MM.1S (cell line): ENCODE measurements at places on chromosomes 7 and 10.

DNA sequence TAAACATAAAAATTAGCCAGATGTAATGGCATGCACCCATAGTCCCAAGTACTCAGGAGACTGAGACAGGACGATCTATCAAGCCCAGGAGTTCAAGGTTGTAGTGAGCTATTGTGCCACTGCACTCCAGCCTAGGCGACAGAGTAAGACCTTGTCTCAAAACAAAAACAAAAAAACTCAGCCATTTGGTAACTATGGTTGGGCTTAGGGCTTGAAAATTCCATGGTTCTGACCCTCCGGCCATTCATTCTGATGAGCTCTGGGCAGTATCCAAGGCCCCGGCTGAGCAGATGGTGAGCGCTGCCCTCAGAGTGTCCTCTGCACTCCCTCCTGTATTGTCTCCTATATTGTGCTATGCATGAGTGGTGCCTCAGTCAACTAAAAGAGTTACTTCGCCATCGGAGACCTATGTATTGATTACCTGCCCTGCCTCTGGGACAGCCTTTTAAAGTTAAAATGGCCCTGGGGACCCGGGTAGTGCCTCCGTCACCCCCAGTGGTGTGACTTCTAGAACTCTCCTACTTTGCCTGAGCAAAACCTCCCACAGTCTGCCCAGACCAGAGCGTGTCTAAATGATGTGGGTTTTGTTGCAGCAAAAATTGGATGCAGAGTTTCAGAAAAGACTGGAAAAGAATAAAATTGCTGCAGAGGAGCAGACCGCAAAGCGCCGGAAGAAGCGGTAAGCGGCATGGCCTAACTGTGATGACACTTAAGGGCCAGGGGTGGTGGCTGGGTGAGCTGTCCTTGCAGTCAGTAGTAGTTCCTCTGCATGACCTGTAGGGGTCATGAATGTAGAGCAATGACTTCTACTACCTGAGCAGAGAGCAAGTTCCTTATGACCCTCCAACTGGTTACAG lies 8.1 kb downstream of the PRKRIP1 start:
- H3K36me3 ChIP-seq = peaks cover 17% of the 10 kb centered on the region; the same call in 1 of the 2 replicates
- peak overlapping the region; percentile 47; the same call in 1 of the 2 replicates for H3K27ac ChIP-seq
- H3K4me3 ChIP-seq = no peak overlapping the region
- H3K27me3 ChIP-seq = no peaks in the 10 kb centered on the region
- peaks cover 14% of the 10 kb centered on the region for H3K4me1 ChIP-seq

DNA sequence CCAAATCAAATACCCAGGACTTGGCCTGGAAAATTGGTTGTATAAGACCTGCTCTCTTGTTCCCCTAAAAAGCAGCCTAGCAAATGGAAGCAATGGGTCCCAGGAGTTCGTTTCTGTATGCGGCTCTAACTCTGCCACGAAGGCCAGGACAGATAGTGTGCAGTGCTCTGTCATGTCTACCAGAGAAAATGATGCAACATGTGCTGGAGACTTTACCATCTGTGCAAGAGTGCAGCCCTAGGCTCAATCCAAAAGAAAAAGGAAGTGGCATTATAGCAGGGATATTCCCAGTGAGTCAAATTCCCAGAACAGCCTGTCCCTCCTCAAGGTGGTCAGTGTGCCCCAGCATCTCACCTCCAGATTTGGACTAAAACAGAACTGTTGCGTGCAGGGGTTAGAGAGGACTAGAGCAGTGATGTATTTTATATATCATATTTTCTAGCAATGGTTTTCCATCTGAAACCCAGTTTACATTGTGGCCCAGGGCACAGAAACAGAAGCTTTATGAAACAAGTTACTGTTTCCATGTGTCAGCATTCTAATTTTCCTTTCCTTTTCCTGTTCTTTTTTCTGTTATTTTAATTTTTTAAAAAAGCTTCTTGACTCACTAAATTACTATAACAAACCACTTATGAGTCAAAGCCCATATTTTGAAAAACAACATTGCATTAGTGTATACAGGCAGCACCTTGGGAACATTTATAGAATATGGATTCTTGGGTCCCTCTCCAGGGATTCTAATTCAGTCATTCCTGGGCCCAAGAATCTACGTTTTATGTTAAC lies 311.2 kb downstream of the RNLS start:
- H3K27me3 ChIP-seq = no peaks in the 10 kb centered on the region
- H3K36me3 ChIP-seq = no peaks in the 10 kb centered on the region
- peak overlapping the region; percentile 99 for H3K27ac ChIP-seq

DNA sequence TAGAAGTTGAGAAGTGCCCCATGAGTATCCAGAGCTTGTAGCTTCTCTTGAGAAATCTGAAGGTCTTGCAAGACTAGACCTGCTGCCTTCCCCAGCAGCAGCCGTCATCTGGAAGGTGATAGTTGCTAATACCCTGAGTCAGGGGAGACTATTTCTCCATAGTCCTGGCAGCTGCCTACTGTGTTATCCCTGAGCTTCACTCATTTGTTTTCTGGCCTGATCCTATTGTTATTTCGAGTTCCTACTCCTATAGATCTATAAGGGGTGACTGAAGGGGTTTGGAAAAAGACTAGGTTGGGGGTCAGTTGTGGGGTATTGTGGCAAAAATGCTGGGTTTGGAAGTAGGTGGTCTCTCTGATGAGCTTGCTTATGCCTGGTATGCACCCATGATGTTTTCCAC lies 297.8 kb downstream of the CNTNAP2 start:
- DNase-seq = no peak
- no peak overlapping the region for H3K4me3 ChIP-seq
- peaks cover 33% of the 10 kb centered on the region for H3K4me1 ChIP-seq
- H3K27me3 ChIP-seq = no peaks in the 10 kb centered on the region

- DNase-seq = no peak
- no peak overlapping the region for H3K4me3 ChIP-seq
- H3K4me1 ChIP-seq = peaks cover 12% of the 10 kb centered on the region
- no peaks in the 10 kb centered on the region for H3K36me3 ChIP-seq
Observed at GRCh38 chr7:144826208-144826607, 9.6 kb downstream of the TPK1 start.

DNA sequence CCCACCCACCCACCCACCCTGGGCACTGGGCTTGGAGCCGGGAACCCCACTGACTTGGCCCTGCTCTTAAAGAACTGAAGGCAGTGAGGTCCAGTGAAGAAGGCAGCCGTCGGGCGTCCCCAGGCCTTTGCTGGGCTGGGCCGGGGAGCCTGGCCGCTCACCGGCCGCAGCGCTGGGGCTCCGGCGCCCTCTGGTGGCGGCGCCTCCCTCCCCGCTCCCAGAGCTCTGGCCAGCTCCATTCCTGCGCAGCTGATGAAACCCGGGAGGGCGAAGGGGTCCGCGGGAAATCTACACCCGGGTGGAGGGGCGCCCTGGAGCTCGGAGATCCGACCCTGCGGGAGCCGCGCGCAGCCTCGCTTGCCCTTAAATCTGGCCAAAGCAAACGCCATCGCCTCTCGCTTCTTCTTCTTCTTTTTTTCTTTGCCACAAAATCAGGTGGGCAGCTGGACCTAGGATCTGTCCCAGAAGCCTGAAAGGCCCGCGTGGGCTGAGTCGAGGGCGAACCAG lies 1.7 kb upstream of the CXCL12 start:
- peak; percentile 57 for DNase-seq
- H3K4me3 ChIP-seq = no peak overlapping the region; the same call in 1 of the 2 replicates
- H3K27ac ChIP-seq = no peak overlapping the region
- no peaks in the 10 kb centered on the region for H3K4me1 ChIP-seq

DNA sequence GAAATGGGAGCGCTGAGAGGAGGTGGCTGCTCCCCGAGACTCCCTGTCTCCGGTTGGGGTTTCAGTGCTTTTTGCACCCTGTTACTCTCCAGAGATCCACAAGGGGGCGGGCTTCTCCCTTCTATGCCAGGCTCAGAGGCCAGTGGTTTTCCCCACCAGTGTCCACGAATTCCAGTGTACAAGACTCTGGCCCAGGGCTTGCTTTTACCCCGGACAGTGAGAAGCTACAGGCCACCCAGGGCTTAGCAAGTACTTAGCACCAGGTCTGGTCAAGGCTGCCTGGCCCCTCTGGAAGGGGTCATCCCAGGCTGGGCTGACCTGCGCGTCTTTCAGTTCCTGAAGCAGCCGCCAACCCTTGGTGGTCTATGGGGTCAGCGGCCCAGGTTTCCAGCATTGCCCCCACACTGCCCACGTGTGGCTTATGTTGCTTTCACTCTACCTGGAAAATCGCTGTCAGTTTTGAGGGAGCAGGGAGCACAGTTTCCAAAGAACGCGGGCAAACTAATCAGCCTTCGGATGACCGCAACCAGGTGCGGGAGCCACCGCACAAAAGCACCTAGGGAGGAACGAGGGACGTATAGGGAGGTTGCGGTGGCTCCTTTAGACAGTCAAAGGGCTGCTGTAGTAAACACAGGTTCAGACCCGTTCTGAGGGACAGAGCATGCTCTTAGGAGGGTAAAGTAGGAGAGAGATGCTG lies 6.8 kb downstream of the CYP26A1 start:
- H3K4me1 ChIP-seq = peaks cover 28% of the 10 kb centered on the region
- H3K27ac ChIP-seq = no peak overlapping the region
- peaks cover 20% of the 10 kb centered on the region; the same call in 1 of the 2 replicates for H3K27me3 ChIP-seq
- no peaks in the 10 kb centered on the region for H3K36me3 ChIP-seq
- H3K4me3 ChIP-seq = no peak overlapping the region

- H3K27ac ChIP-seq = no peak overlapping the region
- no peak overlapping the region for H3K4me3 ChIP-seq
- H3K27me3 ChIP-seq = no peaks in the 10 kb centered on the region
- no peaks in the 10 kb centered on the region for H3K4me1 ChIP-seq
- no peaks in the 10 kb centered on the region for H3K36me3 ChIP-seq
Observed at GRCh38 chr7:45106-46090, 147.0 kb upstream of the FAM20C start.

- no peak overlapping the region for H3K4me3 ChIP-seq
- DNase-seq = no peak
- H3K36me3 ChIP-seq = no peaks in the 10 kb centered on the region
- H3K27ac ChIP-seq = no peak overlapping the region
- peaks cover 4% of the 10 kb centered on the region; the same call in 1 of the 2 replicates for H3K4me1 ChIP-seq
- H3K27me3 ChIP-seq = no peaks in the 10 kb centered on the region
Observed at GRCh38 chr10:72328045-72328828, 26.5 kb downstream of the DNAJB12 start.

DNA sequence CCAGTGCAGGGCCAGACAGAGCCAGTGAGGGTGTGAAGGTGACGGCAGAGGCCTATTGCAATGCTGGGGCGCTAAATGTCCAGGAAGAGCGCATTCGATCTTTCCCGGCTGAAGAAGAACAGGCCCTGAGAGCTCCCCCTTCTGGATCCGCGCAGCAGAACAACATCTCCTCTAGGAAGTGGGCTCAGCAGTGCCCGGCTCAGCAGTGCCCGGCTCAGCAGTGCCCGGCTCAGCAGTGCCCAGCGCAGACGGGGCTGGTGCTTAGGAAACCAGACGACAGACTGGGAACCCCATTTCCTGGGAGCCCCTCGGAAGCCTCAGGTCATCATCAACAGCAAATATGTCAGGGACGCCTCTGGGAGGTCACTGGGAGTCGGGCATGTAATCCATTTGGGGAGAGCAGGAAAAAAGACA lies 4.7 kb upstream of the NOS3 start:
- no peak overlapping the region for H3K4me3 ChIP-seq
- H3K4me1 ChIP-seq = no peaks in the 10 kb centered on the region

DNA sequence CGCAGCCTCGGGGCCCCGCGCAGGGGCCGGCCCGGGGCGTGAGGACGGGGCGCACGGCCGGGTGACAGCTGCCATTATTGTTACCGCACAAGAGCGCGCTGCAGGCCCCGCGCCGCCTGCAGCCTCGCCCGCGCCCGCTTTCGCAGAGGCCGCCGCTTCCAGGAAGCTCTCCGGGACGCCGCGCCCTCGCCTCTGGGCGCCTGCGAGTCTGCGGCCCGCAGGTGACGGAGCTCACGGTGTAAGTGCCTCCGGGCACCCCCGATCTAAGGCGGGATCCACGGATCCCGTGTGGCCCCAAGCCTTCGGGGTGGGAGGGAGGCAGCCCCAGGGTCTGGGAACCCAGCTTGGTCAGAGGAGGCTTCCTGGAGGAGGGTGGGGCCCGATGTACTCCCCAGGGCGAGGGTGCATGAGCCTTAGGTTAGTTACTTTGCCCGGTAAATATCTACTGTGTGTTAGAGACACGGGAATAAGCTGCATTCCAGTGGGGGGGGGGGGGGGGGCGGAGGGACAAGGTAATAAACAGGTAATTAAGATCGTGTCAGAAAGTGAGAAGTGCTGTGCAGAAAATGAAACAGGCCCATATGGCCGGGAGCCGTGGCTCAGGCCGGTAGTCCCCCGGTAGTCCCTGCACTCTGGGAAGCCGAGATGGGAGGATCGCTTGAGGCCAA lies 638 bp downstream of the IQCE start:
- H3K4me1 ChIP-seq = peaks cover 11% of the 10 kb centered on the region
- peak overlapping the region; percentile 70; the same call in 1 of the 2 replicates for H3K27ac ChIP-seq
- peak; percentile 39 for DNase-seq
- H3K36me3 ChIP-seq = no peaks in the 10 kb centered on the region
- H3K4me3 ChIP-seq = peak overlapping the region; percentile 99

DNA sequence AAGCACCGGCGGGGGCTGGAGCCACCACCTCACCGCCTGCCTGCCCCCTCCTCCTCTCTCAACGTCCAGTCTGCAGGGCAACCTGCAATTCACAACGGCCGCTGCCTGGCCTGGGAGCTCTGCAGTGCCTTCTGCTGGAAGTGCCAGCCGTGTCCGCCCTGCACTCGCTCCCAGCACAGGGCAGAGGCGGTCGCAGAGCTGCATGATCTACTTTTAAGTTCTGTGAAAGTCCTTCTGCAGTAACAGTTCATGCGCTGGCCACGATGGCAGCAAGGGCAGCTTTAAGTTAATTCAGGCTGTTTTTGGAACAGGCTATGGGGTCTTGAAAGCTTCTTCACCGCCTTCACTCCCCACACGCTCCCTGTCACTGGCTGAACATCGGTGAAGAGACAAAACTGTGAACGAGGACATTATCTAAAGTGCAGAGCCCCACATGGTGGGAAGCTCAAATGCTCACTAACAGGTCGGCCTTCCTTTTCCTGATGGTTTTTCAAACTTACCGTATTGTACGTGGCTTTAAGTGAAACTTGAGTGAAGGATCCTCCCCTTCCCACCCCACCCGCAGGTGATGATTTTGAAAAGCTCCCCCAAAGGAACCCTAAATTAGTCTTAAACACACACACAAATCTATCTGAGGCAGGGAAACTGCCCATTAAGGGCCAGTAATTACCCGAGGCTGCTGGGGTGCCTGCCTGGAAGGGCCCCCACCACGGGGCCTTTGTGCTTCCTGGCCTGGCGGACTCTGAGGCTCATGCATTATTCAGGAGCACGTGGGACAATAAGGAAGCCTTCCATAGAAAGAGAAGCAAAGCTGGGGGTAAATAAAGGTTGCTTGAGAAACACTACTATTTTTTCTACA lies 504.3 kb downstream of the DNAJB6 start:
- H3K27ac ChIP-seq = no peak overlapping the region
- no peak overlapping the region for H3K4me3 ChIP-seq
- DNase-seq = no peak
- no peaks in the 10 kb centered on the region for H3K36me3 ChIP-seq
